ENCODE measurements at places on chromosomes 16 and 17.

- no peak for DNase-seq
These were observed 17.7 kb upstream of the ADCY9 start for GRCh38 chr16:4133897-4134372.

DNA sequence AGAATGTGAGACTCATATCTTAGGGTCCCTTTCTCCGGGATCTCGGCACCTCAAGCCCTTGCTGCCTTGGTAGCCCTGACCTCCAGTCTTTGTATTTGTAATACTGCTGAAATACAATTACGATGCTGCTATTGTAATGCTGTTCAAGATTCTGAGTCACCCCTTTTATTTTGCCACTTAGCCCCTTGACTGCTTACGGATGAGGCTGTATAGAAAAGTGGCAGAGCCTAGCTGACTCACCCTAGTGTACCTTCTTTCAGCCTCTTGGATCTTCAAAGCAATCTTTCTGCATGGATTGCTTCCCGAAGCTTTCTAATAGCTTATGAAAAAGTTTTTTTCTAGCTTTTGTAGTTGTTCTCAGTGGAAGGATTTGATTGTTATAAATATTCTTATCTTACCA, 187.9 kb downstream of the KCNJ2 start:
- no peak for DNase-seq

GRCh38 chr16:82181461-82182185, 11.6 kb upstream of the MPHOSPH6 start:
- no peak for DNase-seq

- DNase-seq = no peak
These were observed 55.3 kb upstream of the ETV4 start for GRCh38 chr17:43601280-43602039.

DNA sequence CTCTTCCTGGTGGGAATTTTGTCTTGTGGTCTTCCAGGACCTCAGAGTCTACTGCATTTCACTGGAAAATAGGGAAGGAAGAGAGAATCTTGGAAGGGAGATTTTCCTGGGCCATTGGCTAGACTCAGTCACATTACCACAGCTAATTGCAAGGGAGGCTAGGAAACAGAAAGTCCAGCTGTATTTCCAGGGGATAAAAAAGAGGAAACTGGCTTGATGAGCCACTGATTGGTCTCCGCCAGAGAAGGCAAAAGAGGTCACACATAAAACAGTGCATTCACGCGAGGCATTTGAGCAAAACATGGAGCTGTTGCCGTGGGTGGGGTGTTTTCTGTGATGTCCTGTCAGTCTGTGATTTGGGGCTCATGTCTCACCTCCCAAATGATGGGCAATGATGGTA, 345.3 kb downstream of the FOXL1 start:
- DNase-seq = no peak
